Neural crest cell (in vitro differentiated cells): ENCODE measurements at places on chromosomes 4 and X.

GRCh38 chrX:118682258-118683014 is 45.0 kb upstream of the IL13RA1 start:
- DNase-seq = no peak

GRCh38 chrX:101219864-101220346 is 319 bp downstream of the DRP2 start:
- no peak for DNase-seq

DNA sequence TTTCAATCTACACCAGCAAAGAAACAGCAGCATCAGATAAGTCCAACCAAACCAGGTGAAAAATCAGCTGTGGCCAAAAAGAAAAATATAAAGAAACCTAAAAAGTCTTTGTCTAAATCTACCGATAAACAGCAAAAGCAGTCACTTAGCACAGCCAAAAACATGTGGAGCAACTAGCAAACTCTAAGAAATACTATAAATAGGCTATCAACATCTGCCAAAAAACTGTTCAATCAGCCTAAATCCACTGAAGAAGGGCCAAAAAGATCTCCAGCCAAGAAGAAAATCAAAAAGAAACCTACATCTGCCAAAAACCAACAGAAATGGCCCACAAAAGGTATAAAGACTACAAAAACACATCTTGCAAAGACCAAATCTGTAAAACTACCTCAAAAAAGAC is 36.7 kb upstream of the CABS1 start:
- DNase-seq = no peak

- no peak for DNase-seq
Measured at GRCh38 chr4:7960790-7961655, 21.4 kb upstream of the AFAP1 start.

GRCh38 chr4:92483341-92483740 is 179.6 kb downstream of the GRID2 start:
- no peak for DNase-seq

DNA sequence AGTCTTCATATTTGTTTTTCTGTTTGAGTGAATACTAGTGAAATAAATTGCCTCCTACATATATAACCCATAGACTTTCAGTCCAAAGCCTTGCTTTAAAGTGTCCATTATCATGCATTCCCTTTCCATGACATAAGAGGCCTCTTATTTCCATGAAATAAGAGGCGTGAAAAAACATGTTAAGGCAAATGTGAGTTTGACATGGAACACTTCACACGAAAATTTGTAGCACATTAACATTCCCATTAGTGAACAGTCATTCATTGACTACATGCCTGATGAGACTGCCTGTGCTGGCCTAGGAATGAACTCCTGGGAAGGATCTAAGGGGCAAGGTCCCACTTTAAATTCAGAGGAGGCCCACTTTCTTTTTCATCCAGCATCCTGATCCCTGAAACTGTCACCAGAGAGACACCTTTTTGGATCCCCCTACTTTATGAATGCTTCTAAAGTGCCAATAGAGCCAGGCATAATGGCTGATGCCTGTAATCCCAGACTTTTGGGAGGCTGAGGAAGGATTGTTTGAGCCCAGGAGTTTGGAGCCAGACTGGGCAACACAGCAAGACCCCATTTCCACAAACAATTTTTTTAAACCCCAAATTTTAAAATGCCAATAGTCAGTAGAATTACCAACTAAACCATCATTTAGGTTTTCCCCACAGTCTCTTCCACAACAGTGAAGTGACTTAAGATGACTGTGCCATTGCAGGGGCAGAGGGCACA is 6.7 kb downstream of the RTL8B start:
- no peak for DNase-seq

DNA sequence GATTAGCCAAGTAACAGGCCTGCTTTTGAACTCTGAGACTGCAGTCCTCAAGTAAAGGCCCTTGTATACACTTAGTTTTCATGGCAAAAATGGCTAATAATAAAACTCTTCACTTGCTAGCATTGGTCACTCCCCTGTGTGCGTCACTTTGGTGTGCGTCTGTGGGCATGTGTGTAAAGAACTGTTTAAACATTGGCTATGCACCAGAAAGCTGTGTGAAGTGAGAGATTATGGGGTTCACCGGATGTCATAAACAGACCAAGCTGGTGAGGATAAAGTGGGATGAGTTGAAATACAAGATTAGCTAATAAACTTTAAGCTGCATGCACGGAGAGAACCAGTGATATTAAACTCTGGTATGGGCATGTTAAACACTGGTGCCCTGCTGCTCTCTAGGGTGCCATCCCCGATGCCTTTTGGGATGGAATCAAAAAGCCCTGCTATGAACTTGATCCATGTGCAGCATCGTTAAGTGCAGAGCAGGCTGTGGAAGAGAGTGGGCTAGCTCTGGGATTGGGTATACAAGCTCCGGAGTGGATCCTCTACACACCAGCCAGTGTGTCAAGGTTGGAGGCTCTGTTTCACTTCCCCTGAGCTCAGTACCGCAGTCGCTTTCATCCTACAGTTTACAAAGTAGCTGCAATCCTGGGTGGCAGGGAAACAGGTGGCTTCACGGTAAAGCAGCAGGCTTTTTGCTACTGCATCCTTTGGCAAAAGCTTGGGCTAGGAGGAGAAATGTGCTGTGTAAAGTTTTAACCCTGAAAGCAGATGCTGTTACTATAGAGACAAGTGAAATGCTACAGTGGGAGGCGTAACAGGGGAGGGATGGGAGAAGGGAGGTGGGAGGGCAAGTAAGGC is 108.3 kb upstream of the SLC4A4 start:
- DNase-seq = no peak

DNA sequence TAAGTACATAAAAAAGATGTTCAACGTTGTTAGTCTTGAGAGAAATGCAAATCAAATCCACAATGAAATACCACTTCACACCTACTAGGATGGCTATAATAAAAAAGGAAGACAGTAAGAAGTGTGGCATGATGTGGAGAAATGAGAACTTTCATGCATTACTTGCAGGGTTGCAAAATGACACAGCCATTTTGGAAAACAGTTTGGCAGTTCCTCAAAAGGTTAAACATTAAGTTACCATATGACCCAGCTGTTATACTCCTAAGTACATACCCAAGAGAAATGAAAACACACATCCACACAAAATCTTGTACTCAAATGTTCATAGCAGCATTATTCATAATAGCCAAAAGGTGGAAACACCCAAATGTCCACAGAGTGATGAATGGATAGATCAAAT is 25.8 kb upstream of the LIMCH1 start:
- DNase-seq = no peak

DNA sequence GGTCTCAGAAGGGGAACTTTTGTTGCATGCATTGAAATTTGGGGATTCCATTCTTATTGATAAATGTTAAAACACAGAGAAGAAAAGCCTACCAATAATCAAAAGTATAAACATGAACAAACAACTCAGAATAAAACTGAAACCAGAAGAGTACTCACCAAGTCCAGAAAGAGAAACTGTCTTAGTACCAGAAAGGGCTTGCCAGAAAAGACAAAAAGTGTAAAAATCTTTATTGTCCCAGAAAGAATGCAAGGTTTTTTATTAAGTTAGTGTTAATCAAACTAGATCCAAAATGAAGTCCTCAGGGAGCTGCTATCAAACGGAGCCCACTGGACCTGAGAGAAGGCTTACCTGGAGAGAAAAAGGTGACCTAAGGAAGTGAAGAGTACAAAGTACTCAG is 897.5 kb downstream of the PCDH7 start:
- no peak for DNase-seq

DNA sequence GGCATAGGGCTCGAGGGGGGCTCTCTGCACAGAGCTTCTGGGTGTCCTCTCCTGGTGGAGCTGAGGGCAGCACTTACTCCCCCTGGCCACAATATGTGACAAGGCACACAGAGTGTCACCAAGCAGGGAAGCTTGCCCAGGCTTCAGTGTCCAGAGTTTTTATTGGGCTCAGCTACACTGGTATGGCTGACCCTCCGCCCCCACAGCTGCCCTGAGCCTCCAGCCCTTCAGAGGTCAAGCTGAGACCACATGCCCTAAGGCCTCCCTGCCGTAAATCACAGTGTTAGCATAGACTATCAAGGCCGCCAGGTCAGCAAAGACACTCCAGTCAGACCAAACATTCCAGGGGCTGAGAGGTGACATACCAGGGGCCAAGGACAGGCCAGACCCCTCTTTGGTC is 59.0 kb downstream of the EVC start:
- DNase-seq = no peak

DNA sequence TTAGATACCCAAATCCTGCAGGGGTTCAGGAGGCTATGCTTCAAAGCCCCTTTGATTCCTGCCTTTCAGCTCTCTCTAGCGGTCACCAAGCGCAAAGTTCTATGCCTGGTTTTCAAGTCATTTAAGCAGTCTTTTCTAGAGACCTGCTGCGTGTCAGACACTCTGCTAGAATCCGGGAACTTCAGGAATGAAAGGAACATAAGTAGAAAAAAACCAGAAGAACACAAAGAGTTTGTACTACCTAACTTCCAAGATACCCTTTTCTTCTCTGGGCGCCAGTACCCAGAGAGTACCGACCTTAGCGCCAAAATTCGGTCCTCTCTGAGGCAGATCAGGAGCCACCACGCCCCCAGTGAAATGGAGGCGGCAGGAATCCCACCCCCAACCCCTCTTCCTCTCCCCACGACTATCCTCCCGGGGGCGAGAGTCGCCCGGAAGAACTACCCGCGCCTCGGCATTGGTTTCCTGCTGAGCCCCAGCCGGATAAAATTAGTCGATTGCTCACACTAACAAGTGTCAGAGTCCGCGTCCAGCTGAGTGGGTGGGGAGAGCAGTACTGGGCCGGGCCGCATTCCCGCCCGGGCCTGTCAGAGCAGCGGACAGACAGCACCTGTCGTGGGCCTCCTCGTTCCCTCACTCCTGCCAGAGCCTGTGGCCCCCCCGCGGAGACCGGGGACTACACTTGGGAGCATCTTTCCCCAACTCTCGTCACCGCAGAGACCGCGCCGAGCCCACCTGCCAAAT is 78.8 kb downstream of the RLIM start:
- peak; percentile 9 for DNase-seq

GRCh38 chrX:118016422-118016821 is 100.2 kb downstream of the KLHL13 start:
- DNase-seq = no peak

GRCh38 chr4:112523764-112524505 is 8.0 kb upstream of the NEUROG2 start:
- DNase-seq = peak; percentile 75

DNA sequence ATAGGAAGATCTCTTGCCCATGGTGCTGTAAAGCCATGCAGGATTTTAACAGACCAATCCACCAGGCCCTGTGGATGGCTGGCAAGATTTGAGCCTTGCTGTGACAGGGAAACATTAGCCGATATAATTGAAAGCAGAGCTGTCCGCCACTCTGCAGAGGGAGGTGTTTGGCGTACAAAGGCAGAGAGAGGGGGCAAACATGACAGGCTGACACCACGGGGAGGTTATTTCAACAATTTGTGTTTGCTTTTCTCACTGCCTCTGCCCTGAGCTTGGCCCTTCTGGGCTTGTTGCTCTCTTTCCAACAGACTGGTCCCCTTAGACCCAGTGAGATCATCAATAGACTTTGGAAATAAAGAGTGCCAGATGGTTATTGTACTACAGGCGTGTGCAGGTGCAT is 59.4 kb downstream of the CLNK start:
- no peak for DNase-seq

DNA sequence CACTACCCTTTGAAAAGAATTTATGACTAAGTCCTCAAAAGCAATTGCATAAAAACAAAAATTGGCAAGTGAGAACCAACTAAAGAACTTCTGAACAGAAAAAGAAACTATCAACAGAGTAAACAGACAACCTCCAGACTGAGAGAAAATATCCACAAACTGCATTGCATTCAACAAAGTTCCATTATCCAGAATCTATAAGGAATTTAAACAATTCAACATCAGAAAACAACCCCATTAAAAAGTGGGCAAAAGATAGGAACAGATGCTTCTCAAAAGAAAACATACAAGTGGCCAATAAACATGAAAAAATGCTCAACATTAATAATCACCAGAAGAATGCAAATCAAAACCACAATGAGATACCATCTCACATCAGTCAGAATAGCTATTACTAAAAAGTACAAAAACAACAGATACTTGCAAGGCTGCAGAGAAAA is 130.2 kb downstream of the GASK1B start:
- no peak for DNase-seq

- no peak for DNase-seq
Measured at GRCh38 chr4:80489798-80490197, 154.3 kb downstream of the CFAP299 start.

DNA sequence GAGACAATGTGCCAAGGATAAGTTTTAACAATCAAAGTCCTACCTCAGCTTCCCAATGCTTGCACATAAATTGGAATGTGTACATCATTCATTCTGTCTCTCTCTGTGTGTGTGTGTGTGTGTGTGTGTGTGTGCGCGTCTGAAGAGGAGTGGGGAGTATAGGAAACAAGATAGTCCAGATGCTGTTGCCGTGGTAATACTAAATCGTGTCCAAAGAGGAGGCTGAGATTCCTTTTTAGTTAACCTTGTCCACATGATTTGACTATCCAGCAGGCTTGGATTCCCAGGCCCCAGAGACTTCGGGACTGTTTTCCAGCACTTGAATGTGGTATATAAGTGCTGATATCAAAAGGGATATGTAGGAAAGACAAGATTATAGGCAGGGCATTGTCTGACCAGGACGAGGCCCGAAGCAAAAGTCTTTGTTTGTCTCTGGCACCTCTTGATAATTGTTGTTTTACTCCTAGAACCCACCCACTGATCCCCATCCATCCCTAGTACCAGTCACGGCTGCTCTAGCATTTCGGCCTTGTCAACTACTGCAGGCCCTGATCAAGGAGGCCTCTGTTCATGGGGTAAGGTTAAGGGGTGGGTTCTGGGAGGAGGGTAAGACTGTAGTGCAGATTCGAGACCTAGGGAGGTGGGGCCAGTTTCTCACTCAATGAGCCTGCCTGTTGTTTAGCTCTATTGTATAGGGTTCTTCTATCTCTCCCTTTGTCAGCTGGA is 3.9 kb downstream of the PLP1 start:
- peak; percentile 17 for DNase-seq

DNA sequence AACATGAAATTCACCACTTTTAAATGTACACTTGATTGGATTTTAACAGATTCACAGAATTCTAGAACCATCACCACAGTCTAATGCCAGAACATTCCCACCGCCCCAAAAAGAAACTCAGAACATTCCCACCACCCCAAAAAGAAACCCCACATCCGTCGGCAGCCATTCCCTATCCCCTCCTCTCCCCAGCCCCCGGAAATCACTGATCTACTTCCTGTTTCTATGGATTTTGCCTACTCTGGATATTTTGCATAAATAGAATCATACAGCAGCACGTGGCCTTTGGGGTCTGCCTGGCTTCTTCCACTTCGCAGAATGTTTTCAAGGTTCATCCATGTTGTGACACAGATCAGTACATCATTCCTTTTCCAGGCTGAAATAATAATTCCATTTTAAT is 79.3 kb downstream of the PPP2R2C start:
- DNase-seq = no peak

- DNase-seq = no peak
Measured at GRCh38 chrX:112197840-112198239, 115.3 kb upstream of the TRPC5 start.

- DNase-seq = no peak
Measured at GRCh38 chrX:150358651-150359050, 4.5 kb upstream of the MAMLD1 start.

- no peak for DNase-seq
Measured at GRCh38 chrX:2583194-2584162, 82.7 kb upstream of the DHRSX start.

- no peak for DNase-seq
Measured at GRCh38 chrX:49273181-49273727, 3.7 kb downstream of the PPP1R3F start.

GRCh38 chr4:184261246-184261645 is 43.6 kb upstream of the ENPP6 start:
- no peak for DNase-seq
